ENCODE measurements at places on chromosomes 3 and 15.
A peak's percentile ranks its signal among the peaks of the same experiment; 100 is the strongest.

GRCh38 chr3:141153679-141153966 lies 78.0 kb upstream of the PXYLP1 start:
- no peak for DNase-seq

DNA sequence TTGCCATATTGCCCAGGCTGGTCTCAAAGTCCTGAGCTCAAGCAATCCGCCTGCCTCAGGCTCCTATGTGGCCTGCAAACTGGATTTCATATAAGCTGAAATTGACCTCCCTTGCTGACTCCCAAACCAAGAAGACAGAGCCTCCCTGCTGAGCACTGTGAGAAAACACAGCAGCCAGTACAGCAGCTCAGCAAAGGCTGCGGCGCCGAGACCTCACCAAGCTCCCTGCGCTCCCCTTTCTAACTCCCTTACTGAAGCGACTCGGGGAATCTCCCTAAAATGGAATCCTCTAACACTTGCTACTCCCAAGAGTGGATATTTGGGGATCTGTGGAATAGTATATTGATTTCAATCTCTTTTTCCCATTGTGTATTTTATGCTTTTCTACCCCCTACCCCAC lies 34.6 kb downstream of the MUC20 start:
- DNase-seq = no peak

GRCh38 chr15:70358011-70358819 lies 260.5 kb upstream of the TLE3 start:
- no peak for DNase-seq

GRCh38 chr3:154323891-154324738 lies at the start of gene DHX36:
Gene DHX36, minus strand, starts transcription at chr3:154324487. Its CDS starts 71 bp downstream, at chr3:154324416.
- peak; percentile 88 for DNase-seq

- no peak for DNase-seq
Observed at GRCh38 chr3:36679384-36680200, 84.8 kb downstream of the DCLK3 start.

GRCh38 chr3:30696403-30696819 lies 90.0 kb downstream of the TGFBR2 start:
- no peak for DNase-seq

DNA sequence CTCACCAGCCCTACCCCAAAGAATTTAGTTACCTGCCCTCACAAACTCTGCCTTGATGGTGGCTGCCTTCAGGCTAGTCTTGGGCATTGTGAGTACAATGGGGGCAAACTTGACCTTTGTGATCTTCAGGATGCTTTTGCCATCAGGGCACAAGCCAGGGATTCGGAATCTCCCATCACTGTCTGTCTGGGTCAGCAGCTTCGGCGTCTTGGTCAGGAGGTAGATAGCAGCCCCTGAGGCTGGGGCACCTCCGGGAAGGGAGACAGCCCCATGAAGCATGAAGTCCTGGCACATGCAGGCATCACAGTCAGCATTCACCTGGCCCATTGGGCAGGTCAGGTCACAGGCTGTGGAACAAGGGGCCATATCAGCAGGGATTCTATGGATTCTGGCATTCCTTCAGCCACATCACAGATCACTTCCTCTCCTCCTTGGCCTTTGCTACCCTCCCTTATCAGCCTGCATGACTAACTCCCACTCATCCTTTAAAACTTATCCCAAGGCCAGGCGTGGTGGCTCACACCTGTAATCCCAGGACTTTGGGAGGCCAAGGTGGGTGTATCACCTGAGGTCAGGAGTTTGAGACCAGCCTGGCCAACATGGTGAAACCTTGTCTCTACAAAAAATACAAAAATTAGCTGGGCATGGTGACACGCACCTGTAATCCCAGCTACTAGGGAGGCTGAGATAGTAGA lies 6.9 kb downstream of the CILP start:
- DNase-seq = no peak

DNA sequence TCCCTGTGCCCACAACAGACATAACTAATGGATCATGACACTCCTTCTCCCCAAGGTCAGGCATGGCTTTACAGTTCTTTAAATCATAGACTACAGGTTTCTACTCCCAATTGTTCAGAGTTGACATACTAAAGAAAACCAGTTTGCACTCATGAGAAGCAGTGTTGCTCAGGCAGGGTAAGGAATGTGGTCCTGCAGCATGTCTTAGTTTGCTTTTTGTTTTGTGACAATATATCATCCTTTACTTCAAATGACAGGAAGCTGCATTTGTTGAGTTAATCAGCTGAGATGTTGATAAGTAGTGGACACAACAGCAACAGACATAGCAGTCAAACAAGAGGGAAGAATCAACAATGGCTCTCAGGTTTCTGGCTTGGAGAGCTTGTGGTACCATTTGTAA lies 267.5 kb downstream of the SLCO3A1 start:
- DNase-seq = no peak

DNA sequence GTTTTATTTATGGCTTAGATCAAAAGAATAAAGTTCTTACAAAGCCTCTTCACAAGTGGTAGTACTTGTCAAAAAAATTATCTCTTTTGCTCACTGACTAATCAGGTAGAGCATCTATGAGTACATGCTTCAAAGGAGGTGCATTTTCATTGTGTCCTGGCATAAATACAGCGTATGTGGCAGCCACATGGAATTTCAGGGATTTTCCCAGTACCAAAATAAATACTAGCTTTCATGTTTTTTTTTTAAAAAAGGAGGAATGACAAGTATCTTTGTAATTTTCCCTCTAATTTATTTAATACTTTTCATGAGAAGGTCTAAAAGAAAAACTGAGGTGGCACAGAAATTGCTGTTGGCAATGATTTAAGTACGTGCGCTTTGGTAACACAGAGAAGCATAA lies 597.8 kb upstream of the ALCAM start:
- DNase-seq = no peak

GRCh38 chr3:139532976-139533375 lies 6.6 kb downstream of the RBP1 start:
- DNase-seq = no peak

- no peak for DNase-seq
Observed at GRCh38 chr3:27671101-27671500, 51.0 kb downstream of the EOMES start.

Measured in DMS79 treated with DMSO at 0.1 percent for 48 hours (cell line).